NCI-H2171 (cell line): ENCODE measurements at places on chromosomes 7 and 10.

DNA sequence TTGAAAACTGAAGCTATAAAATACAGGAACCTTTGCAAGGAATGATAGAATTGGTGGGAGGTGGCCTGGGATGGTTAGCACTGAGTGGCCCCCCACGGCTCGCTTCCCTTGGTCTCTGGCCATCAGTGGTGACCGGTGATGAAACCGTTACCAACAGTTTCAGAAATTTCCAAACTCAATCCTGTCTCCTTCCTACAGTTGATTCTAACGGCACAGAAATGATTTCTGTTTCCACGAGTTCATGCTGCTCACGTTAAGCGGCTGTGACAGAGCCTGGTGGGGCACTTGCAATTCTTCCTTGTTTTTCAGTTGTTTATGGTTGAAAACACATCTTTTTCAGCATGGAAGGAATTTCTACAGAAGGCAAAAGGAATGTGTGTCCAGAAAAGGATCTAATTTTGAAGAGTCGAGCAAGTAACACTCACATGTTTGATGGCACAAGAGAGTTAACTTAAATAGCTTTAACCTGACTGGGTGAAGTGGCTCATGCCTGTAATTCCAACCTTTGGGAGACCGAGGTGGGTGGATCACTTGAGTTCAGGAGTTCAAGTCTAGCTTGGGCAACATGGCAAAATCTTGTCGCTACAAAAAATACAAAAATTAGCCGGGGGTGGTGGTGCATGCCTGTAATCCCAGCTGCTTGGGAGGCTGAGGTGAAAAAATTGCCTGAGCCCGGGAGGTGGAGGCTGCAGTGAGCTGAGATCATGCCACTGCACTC, 100.1 kb downstream of the DNAJB6 start:
- DNase-seq: no peak

DNA sequence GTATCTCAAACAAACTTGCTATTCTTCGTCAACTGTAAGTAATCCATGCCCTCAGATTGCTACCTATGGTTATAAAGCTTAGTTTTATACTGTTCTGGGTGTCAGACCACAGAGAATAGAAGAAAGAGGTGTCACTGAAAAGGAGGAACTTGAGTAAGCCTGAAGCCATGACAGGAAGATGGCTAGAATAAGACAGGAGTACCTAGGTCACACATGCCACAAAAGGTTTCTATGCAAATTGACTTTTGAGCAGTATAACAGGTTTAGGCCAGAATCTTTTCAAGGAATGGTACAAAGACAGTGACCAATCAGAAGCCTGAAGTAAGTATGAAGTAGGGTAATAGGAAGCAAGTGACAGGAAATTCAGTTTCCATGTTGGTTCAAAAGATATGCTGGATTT, 23.5 kb downstream of the FBXW4 start:
- no peak for DNase-seq

DNA sequence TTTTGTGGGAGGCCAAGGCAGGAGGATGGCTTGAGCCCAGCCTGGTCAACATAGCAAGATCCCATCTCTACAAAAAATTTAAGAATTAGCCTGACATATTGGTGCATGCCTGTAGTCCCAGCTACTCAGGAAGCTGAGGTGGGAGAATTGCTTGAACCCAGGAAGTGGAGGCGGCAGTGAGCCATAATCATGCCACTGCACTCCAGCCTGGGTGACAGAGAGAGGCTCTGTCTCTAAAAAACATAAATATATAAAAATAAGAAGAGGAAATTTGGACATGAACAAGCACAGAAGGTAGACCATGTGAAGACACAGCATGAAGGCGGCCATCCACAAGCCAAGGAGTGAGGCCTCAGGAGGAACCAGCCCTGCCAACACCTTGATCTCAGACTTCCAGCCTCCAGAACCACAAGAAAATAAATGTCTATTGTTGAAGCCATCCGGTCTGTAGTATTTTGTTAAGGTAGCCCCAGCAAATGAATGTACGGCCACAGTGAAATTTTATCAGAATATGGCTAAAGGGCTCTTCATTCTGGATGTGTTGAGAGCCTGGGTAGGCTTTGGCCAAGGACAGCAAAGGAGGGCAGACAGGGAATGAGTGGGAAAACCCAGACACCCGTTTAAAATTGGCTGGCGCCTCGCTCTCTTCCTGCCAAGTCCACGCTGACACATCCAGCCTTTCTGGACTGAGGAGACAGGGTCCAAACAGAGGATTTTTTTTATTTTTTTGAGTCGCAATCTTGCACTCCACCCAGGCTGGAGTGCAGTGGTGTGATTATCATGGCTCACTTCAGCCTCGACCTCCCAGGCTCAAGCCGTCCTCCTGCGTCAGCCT, 12.9 kb upstream of the GRID2IP start:
- no peak for DNase-seq

DNA sequence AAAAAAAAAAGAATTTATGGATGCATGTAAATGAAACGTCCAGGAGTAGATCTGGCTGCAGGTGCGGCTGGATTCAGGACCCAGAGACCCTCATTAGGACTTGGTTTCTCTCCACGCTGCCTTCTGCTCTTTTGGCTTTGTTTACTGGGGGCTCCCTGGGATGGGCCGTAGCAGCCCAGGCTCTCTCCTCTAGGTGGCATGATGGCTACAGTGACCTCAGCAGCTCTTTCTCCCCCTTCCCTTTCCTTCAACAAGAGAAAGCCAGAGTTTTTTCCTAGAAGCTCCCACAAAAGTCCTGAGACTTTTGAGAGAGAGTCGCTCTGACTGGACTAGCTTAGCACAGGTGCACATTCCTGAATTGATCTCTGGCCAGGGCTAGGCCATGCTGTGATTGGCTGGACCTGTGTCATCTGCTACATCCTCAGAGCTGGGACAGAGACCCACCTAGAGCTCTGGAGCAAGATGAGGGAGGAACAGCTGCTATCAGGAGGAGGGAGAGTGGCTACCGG, 67.8 kb upstream of the PDCD4 start:
- DNase-seq: no peak

DNA sequence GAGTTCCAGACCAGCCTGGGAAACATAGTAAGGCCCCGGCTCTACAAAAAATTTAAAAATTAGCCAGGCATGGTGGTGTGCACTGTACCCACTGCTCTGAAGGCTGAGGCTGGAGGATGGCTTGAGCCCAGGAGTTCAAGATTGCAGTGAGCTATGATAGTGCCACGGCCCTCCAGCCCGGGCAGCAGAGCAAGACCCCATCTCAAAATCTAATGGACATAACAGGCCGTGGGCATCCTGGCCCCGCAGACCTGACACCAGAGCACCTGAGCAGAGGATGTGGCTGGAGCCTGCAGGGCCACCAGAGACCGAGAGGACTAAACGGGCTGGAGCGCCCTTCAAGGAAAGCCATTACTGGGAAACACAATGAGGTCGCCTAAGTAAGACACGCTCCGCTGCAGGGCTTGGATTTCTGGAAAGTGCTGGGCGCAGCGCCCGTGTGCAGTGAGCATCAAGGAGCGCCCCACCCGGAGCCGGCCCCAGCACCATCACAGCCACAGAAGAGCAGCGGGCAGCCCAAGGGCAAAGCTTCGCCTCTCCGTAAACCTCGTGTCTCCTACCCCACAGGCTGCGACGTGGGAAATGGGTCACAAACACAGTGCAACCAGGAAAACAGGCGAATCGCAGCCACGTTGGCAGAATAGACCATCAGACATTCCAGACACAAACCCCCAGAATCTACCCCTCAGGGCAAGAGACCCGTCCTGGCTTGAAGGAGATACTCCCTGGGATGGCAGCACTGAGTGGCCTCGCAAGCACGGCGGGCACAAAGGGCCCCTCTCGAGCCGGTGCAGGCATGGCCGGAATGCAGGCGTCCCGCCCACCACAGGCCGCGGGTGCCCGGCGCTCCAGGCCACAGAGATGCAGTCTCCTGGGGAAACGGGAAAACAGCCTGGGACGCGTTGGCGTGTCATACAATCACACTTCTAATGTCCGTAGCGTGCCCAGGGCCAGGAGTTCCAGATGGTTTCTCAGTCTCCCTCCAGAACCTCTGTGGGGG, 4.9 kb downstream of the RADIL start:
- DNase-seq: no peak

DNA sequence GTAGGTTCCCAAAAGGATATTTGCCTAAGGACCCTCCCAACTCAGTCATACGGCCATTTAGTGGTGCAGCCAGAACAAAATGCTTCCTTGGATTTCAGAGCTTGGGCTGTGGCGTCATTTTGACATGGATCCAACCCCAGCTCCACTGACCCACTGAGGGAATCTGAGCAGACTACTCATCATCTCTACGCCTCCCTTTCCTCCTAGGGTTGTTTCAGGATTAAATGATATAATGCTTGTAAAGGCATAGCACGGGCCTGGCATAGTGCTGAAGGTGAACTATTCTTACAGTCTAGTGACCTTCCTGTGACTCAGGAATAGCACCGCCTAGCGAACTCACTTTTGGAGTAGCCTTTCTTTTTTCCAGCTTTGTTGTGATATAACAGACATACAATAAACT, 70.3 kb upstream of the LOXL4 start:
- DNase-seq: no peak

- DNase-seq: no peak
Observed at GRCh38 chr10:60574388-60574787, 184.7 kb upstream of the ANK3 start.

GRCh38 chr10:21385536-21385935, 139.9 kb downstream of the SKIDA1 start:
- no peak for DNase-seq

DNA sequence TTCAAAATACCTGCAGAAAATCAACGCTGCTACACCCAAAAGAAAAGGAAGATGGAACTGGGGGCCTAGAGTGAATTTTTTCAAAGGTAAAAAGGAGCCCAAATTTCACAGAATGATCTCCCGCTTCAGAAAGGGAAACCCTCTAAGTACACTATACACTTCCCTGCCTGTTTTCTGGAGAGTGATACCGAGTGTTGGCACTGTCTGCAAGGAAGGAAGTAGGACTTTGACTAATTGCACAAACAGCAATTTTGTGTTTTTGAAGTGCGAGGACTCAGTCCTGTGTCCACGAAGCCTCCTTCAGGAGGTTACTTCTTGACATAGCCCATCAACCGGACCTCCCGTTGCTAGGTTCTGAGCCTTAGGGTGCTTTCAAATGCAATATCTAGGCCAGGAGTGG, 106.3 kb downstream of the KIAA1217 start:
- DNase-seq: no peak

- DNase-seq: no peak
Observed at GRCh38 chr10:119449760-119450461, 92.6 kb downstream of the RGS10 start.

GRCh38 chr10:101867931-101868330, 24.3 kb upstream of the KCNIP2 start:
- no peak for DNase-seq

- DNase-seq: no peak
Observed at GRCh38 chr10:7288060-7288690, 122.7 kb downstream of the SFMBT2 start.

- no peak for DNase-seq
Observed at GRCh38 chr7:100577507-100577906, 3.8 kb upstream of the SAP25 start.

GRCh38 chr10:77859200-77859864, 67.2 kb downstream of the DLG5 start:
- DNase-seq: no peak

GRCh38 chr10:118332236-118332635, 9.9 kb downstream of the FAM204A start:
- no peak for DNase-seq

DNA sequence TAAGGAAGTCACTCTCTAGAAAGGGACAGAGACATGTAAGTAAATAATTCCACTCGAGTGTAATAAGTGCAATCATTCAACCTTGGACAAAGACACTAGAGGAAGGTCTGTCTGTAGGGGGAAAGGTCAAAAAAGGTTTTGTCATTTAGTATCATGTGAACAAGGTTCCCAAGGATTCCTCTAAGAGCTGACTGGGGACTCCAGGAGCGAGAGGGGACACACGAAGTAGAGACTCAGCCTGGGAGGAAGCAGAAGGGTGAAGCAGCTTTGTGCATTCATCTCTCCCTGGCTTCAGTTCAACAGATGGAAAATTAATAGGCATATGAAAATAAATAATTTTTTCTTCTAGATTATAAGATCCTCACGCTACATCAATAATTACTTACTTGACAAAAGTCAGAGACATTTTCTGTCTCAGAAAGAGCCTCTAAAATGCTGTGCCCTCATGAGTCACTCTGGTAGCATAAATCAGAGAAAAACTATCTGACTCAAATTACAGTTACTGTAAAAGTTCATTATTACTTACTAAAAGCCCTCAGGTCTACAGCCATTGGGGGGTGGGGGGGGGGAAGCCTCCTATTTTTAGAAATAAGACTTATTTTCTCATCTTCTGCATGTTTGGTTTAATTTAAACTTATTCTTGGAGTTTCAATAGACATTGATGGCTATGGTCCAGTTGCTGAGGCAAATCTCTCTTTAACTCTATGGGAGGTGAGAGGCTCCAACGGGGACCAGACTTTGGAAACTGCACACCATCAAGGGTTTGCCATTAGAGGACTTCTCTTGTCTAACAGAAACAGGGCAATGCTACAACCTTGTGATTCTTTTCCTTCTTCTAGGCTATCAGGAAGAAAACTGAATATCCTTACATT, 275.1 kb upstream of the KLF14 start:
- no peak for DNase-seq

GRCh38 chr10:73131301-73131700, 21.0 kb downstream of the NUDT13 start:
- DNase-seq: no peak

- DNase-seq: peak; percentile 12
Observed at GRCh38 chr10:120517881-120518484, 61.0 kb downstream of the PLPP4 start.

- no peak for DNase-seq
Observed at GRCh38 chr10:123103944-123104343, 31.8 kb upstream of the HMX3 start.

GRCh38 chr7:684416-684815, 42.1 kb upstream of the DNAAF5 start:
- no peak for DNase-seq

DNA sequence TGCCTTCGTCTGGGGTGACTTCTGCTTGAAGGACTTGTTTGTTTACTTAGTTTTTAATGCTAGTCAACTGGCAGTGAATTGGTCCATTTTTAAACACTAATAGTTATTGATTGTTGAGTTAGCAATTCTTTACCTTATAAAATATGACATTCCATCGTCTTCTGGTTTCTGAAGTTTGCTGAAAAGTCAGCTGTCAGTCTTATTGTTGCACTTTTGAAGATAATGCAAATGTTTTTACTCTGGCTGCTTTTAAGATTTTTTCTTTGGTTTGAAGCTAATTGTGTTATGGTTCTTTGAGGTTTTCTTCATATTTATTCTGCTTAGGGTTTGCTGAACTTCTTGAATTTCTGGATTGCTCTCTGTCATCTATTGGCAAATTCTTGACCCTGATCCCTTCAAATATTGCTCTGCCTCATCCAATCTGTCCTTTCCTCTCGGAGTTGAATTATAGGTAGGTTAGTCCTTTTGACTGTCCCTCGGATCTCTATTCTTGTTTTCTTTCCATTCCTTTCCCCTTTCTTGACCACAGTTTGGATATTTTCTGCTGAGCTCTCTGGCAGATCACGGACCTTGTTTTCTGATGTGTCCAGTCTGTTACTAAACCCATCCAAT, 24.2 kb downstream of the MGMT start:
- peak; percentile 9 for DNase-seq

GRCh38 chr10:85857305-85857704, 509.3 kb downstream of the GRID1 start:
- DNase-seq: no peak
